ENCODE measurements at places on chromosomes 4 and X.

DNA sequence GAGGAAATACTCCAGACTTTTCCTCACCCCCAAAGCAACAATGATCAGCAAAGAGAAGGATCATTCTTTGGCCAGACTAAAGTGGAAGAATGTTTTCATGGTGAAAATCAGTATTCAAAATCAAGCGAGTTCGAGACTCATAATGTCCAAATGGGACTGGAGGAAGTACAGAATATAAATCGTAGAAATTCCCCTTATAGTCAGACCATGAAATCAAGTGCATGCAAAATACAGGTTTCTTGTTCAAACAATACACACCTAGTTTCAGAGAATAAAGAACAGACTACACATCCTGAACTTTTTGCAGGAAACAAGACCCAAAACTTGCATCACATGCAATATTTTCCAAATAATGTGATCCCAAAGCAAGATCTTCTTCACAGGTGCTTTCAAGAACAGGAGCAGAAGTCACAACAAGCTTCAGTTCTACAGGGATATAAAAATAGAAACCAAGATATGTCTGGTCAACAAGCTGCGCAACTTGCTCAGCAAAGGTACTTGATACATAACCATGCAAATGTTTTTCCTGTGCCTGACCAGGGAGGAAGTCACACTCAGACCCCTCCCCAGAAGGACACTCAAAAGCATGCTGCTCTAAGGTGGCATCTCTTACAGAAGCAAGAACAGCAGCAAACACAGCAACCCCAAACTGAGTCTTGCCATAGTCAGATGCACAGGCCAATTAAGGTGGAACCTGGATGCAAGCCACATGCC is 89.7 kb downstream of the TET2 start:
- DNase-seq, result no peak

- DNase-seq, result no peak
These were observed 5.2 kb downstream of the TRIM2 start for GRCh38 chr4:153209410-153209809.

- no peak for DNase-seq
These were observed 42.7 kb downstream of the KIF4A start for GRCh38 chrX:70332600-70332999.

DNA sequence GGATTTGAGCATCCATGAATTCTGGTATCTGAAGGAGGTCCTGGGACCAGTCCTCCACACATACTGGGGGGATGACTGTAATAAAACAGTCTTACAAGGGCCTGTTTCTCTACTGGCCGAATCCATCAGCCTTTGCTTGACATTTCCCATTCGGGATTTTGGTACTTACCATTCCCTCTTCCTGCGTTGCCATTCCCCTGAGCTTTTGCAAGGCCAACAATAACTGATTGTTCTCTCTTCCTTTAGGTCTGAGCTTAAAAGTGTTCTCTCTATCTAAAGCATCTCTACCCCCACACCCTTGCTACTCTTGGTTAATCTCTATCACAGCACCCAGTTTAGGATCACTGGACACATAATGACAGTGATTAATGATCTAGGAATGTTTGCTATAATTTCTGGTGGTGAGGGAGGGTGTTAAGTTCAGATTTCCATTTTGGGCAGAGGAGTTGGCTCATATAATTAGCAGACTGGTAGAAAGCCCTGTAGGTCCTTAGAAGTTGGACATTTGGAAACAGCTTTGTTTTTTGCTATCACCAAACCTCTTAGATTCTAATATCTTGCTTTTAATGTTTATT is 29.4 kb downstream of the TMA16 start:
- no peak for DNase-seq

DNA sequence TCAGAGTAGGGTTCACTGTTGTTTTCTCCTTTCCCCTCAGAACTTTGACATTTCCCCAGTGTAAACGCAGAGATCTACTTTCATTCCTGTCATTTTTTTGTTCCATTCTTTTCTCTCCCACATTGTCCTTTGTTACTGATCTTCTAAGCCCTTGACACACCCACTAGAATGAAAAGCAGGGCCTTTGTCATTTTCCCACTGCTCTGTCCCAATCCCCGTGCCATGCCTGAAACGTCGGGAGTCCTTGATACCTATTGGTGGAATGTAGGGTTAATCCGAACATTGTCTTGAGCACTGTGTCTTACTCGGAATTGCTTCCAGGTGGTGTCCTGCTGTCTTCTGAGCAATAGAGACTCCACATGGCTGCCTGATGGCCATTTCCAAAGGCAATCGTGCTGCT is 887.1 kb upstream of the FRG1 start:
- DNase-seq, result no peak

DNA sequence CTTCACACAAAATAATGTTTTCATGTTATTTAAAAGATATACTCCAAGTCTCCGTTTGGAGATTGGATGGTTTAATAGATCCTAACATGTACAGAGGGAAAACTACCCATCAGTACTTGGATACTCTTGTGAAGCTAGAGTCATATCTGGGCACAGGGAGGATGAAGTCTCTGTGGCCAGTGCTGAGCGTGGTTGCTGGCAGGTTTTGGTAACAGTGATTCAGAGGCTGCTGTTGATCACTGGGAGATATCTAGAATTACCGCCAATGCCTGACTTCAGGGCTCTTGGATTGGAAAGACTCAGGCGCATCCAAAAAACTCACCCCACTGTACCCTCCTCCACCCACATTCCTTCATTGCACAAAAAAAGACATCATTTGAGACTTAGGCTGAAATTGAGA is 107.2 kb upstream of the PGRMC2 start:
- DNase-seq, result no peak

DNA sequence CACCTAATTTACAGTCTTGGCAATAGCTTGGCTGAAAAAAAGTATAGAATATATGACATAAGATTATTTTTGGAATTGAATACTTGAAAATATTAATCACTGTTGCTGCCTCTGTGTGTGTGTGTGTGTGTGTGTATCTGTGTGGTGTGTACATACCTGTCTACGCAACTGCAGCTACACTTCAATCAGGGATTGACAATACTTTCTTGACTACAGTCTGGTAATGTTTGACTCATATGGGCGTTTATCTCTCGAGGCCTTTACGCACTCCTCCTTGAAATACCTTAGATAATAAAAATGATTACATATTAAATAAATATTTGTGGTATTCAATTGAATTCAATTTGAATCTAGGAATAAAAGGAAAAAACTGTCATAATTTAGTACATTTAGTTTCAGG is 565.2 kb downstream of the PCDH18 start:
- DNase-seq, result no peak

GRCh38 chrX:17471861-17472260 is 96.9 kb downstream of the NHS start:
- no peak for DNase-seq

GRCh38 chr4:113355550-113356371 is 306.3 kb downstream of the ANK2 start:
- peak; percentile 52 for DNase-seq

DNA sequence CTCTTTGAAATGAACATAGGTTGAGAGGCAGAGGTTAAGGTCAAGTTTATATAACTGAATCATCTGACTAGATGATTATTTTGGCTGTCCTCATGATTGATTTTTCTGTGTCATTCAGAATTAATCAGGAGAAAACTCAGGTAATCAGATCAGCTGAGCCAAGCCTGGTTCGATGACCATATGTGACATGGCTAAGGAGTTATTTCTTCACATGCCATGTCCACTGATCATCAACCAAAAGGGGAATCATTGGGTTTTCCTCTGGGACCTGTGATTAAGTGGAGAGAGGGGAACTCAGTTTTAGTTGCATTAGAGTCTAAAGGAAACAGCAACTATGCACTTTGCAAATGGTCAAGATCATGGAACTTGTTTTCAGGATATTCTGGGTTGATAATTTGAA is 20.3 kb upstream of the PACRGL start:
- no peak for DNase-seq

DNA sequence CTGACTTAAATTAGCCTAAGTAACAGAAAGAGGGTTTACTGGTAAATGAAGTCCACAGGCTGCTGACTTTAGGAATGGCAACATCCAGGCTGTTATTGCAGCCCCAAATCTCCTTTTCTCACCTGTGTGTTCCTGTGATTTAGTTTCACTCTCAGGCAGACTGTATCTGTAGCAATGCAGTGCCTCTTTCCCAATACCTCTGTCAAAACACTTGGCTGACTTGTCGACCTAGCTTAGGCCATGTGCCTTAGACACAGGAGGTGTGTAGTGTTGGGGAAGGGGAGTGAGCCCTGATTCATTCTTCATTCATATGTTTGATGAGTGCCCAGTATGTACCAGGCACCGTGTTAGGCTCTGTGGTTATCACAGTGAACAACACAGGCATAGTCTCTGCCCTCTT is 46.9 kb downstream of the JADE3 start:
- no peak for DNase-seq

DNA sequence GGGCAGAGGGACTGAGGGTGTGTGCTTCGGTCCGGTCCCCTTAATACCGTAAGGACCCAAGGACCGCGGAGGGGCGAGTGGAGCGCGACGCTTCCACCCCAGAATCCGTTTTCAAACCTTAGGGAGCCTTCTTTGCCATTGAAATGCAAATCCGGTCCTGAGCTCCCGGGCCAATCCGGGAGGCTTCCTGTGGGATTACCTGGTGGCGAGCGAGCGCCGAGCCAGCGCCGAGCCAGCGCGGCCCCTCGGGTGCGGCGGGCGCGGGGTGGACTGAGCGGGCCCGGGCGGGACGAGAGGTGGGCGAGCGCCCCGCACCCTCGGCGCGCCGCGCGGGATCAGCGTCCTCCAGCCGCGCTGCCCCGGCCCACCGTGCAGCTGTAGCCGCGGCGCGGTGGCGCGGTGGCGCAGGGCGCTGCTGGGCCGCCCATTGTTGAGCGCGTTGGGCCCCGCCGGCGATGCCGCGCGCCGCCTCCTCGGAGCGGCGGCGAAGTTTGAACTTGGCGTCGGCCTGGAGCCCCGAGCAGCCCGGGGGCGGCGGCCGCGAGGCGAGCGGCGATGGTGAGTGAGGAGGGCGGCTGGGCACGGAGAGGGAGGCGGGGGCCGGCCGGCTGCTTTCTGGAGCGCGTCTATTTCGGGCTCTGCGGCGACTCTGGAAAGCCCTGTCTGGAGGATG is 208.7 kb downstream of the SOWAHB start:
- DNase-seq, result no peak

DNA sequence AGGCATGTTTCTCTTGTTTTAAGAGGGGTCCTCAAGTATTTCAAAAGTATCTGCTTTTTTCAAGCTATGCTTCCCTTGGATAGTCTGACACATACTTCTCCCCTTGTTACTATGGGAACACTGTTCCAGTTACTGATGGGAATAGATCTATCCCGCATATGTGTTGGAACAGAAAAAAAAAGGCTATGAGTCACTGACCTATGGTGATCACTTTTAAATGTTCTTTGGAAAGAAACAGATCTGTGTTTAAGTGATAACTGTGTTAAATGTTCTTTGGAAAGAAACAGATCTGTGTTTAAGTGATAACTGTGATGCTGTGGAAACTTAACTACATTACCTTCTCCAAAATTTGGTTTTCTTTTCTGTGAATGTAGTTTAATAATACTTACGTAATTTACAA is 303.2 kb downstream of the TEX13C start:
- no peak for DNase-seq

DNA sequence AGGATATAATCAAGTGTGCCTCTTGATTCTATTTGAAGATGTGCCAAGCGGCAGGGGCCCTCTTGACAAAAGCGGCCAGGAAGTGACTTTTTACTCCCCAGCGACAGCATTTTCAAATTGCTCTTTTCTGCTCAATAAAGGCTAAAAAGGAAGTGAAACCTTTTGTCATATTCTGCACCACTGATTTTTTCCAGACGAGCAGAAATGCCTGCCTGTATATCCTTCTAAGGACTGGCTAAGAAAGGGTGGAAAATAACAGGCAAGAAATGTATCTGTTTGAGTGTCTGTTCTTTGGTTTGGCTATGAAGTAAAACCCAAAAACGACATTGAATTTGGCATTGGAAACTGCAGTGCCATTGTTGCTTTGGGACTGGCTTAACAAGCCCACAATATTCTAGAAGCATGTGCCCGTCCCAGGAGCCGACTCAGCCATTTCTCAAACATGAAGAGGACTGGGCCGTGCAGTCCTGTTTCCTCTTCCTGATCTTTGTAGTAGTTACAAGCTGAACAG is 25.4 kb downstream of the TMSB4X start:
- peak; percentile 55 for DNase-seq

DNA sequence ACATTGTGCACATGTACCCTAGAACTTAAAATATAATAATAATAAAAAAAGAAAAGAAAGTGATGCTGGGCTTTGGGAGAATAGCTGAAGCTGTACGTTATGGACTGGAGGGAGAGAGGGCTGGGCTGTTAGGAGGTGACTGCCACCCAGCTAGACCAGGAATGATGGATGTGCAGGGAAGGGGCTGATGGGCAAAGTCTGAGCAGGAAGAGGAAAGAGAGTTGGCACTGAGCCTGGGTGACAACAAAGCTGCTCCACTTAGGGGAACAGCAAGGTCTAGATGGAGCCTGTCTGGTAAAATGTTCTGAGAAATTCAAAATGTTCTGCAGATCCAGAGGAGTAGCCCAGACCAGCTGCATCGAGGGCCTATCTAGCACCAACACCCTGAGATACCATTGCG is 32.3 kb downstream of the MED28 start:
- no peak for DNase-seq

- peak; percentile 34 for DNase-seq
These were observed 8.1 kb downstream of the SH3BP2 start for GRCh38 chr4:2800691-2801596.

DNA sequence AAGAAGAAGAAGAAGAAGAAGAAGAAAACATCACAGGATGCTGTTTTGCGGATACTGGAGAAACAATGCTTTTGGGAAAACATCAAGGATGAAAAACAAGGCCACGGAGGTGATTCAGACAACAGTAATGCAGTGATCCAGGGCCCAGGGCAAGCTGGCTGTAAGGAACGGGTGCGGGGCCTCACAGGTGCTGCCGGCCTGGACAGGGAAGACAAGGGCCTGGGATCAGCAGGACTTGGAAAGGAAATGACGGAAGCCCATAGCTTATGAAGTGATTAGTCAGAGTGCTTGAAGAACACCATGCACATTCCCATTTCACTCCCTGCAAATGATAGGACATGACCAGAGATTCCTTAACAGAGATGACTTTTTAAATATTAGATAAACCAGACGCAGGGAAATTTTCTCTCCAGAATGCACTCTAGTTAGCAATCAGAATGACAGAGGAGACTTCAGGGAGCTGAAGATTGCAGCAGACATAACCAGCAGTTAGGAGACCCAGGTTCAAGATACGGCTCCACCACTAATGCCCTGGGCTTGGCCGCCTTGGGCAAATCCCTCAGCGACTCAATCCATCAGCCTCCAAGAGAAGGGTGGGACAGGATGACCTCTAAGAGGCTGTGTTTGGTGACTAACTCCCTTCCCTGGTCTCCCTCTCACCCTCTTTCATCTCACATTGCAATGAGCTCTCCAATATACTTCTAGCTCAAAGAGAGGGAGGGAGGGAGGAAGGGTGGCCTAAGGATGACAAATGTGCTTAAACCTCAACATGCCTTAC is 54.1 kb downstream of the APBB2 start:
- no peak for DNase-seq

- peak; percentile 64 for DNase-seq
These were observed 3.4 kb downstream of the TFE3 start for GRCh38 chrX:49039598-49040375.

GRCh38 chr4:86810847-86811246 is 38.3 kb downstream of the SLC10A6 start:
- no peak for DNase-seq

GRCh38 chr4:169226565-169226964 is 44.2 kb downstream of the SH3RF1 start:
- no peak for DNase-seq
